ENCODE measurements at places on chromosomes 2 and 18.
A peak's percentile ranks its signal among the peaks of the same experiment; 100 is the strongest.

DNA sequence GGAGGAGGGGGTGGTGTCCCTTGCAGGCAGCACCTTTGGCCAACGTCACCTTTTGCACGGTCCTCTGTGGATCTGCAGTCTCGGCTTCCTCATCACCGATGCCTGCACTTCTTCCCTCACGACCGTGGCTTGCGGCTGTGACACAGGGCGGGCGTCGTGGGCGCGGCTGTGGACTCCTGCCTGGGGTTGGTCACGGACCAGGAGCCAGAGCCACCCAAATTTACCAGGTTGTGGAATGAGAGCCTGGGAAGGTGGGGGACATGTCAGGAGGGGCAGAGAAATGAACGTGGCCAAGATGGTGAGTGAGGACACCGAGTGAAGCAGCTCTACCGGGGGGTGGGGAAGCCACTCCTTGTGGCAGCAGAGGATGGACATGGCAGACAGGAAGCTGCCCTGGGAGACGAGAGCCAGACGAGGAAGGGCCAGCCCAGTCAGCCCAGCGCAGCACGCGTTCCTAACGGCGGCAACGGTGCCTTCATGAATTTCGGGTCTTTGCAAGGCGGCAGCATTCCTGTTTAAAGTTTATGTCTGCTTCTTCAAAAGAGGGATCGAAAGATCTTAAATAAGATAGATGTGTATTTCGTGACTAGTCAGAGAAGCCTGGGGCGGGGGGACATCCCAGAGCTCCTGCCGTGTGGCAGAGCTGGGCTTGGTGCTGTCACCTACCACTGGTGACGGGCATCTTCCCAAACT, 84.2 kb downstream of the LRRFIP1 start:
- no peak for DNase-seq

DNA sequence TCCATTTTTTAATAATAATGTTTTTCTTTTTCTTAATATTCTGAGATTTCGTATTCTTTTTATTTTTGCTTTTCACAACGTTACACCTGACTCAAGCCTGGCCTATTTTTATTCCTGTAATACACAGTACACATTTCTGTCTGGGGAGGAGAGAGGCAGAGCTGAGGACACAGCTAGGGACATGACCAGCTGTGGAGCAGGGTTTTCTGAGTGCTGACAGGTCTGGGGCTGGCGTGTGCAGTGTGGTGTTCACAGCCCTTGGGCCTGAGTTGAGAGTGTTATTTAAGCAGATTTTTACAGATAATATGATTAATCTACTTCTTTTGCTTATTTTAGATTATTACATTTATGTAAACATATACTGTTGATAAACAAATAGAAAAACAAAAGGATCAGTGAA, 55.9 kb downstream of the ZAP70 start:
- no peak for DNase-seq

- DNase-seq: no peak
Observed at GRCh38 chr2:31219131-31219969, 2.0 kb upstream of the CAPN14 start.

DNA sequence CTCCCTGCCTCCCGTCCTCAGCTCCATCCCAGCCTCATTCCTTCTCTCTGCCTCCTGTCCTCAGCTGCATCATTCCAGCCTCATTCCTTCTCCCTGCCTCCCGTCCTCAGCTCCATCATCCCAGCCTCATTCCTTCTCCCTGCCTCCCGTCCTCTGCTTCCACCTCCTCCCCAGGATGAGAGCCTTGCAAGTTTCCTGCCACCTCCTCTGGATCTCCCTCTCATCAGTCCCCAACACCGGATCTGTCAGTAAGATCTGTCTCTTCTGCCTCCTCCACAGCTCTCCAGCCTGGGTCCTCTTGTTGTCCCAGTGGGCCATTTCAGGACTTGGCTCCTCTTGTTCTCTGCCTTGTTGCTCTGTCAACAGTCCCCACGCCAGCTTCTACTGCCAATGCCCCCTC, 130.9 kb downstream of the NDUFA10 start:
- DNase-seq: no peak

- DNase-seq: no peak
Observed at GRCh38 chr2:188976545-188977268, 2.5 kb downstream of the COL3A1 start.

- no peak for DNase-seq
Observed at GRCh38 chr2:226932443-226932842, 96.6 kb downstream of the RHBDD1 start.

DNA sequence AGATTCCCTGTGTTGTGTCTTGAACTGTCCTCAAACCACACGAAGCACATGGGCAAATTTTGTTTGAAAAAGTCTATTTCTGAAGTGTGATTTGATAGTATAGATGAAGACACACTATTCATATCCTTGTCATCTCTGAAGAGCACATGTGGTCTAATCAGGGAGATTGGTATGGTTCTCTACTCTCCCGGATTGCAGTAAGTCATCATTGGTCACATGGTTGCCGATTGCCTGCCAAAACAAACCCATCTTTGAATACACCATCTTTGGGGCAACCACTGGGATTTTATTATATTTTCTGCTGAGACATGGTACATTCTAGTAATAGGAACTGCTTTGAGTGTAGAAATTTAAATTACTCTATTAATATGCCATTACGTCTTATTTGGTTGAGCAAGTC, 186.9 kb downstream of the MYO1B start:
- DNase-seq: no peak

GRCh38 chr18:55386545-55386944, 201.4 kb downstream of the TCF4 start:
- no peak for DNase-seq

- DNase-seq: no peak
Observed at GRCh38 chr18:39366656-39367055, 1801.1 kb upstream of the CELF4 start.

DNA sequence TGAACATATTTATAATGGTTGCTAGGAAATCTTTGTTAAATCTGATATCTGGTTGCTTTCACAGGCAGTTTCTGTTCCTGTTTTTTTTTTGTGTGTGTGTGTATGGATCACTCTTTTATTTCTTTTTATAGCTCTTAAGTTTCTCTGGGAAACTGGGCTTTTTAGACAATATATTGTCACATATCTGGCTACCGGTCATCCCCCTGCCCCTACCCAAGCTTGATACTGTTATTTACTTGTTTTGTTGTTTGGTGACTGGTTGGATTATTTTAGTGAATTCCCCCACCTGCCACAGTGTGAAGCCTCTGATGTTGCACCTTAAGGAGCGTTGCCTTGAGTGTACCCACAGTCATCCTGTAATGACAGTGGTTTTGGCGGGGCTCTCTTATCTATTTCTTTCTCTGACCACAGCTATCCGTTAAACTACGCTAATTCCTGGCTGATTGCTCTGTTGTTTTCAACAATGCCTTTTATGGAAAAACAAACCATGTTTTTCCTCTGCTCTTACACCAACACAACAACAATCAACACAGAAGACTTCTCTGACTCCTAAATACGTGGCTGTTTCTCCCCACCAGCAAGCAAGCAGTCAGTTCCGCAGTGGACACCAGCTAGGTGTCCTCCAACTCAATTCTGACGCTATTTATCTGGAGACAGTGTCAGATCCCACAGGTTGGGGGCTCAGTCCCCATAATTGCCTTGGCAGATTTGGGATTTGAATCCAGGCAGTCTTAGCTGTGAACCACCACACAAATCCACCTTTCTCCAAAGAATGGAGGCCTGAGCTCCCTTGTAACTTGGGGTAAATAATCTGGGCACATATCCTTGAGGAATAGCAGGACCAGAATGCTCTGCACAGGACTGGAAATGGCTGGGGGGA, 10.9 kb downstream of the GNLY start:
- DNase-seq: no peak

- peak; percentile 64 for DNase-seq
Observed at GRCh38 chr18:13823707-13824395, at the start of gene MC5R. MC5R (plus strand) TSS chr18:13824149; CDS start chr18:13825766, 1,617 bp downstream.

- DNase-seq: no peak
Observed at GRCh38 chr2:100124761-100125160, 17.6 kb downstream of the AFF3 start.

DNA sequence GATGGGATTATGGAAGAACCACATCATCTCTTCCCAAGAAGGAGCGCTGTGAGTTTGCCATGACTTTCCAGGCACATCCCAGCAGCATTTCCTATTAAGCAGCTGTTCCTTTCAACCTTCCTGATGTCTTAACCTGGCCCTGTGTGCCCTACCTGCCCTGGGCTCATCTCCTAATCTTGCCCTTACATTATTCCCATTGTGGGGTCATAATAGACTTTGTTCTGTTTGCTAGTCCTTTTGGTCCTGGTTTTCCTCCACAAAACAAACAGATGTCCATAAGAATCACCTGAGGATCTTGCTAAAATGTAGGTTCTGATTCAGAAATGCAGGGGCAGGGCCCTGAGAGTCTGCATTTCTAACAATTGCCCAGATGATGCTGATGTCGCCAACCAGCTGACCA, 38.6 kb upstream of the TANK start:
- DNase-seq: no peak
